ENCODE measurements at places on chromosomes 11 and 22.

- DNase-seq = no peak
Measured at GRCh38 chr11:113952070-113952469, 22.8 kb upstream of the HTR3A start.

DNA sequence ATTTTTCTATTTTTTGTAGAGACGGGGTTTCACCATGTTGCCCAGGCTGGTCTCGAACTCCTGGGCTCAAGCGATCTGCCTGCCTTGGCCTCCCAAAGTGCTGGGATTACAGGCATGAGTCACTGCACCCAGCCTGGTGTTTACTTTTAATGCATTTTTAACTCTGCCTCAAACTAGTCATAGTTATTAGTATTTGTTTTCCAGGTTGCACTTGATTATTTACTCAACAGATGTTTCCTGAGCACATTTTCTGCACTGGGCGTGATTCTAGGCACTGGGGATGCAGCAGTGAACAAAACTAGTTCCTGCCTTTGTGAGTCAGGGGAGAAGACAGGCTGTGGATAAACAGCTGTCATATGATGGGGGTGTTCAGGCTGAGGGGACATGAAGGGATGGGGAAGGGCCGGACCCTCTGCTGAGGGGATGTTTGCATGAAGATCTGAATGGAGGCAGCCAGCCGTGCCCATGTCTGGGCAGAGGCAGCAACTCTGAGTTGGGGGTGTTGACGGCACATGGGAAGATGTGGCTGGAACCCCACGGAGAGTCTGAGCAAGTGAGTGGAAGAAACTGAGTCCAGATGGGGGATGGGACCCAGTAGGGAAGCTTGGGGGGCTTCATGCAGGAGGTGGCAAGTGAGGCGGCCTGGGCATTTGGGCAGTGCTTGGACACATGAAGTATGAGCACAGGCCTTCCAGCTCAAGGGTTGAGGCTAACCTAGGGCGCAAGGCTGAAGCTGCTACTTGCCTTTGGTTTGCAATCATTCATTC lies 34.4 kb downstream of the MPPED1 start:
- no peak for DNase-seq

DNA sequence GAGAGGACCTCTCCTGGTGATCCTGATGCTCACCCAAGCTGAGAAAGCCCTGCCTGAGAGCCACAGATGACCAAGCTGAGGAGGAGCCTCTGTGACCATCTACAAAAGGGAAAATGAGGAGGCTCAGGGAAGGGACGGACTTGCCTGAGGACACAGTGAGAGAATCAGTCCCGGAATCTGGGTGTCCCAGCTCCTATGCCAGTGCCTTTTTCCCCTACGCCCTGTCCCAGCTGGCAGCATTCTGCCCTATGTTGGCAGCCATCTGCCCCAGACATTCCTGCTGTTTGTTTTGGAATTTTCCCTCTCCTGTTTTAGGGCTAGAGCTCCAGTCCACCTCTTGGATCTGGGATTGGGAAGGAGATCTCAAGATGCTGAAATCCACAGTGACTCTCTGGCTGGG lies 54.6 kb downstream of the C11orf58 start:
- no peak for DNase-seq

DNA sequence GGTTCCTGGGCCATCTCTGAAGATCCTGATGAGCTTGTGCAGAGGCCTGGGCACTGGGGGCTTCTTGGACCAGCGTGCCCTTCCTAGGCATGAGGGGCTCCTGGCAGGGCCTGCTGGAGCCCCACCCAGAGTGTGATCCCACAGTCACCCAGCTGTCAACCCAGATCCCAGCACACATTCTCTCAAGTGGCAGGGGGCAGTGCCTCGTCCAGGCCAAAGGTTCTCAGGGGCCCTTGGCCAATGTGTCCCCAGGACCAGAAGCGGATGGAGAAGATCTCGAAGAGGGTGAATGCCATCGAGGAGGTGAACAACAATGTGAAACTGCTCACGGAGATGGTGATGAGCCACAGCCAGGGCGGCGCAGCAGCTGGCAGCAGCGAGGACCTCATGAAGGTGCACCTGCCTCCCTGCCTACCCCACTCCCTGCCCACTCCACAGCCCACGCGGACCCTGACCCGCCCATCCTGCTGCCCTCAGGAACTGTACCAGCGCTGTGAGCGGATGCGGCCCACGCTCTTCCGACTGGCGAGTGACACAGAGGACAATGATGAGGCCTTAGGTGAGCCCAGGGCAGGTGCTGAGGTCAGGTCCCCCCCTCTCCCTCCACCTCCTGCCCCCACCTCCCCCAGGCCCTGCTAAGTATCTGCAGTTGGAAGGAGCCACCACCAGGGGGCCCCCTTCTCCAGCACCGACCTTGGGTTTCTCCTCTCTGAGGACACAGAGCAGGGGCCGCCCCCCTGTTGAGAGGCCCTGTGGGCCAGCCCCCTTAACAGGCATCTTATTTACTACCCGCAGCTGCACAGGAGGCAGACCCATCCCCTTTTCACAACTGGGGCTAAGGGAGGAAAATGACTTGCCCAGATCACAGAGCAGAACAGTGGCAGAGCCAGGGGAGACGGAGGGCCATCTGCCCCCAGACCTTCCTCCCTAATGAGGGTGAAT lies 14.7 kb downstream of the GGA1 start:
- DNase-seq = peak; percentile 76

GRCh38 chr11:114316980-114317786 lies 21.0 kb downstream of the NNMT start:
- no peak for DNase-seq

GRCh38 chr11:34029176-34029575 lies 22.4 kb upstream of the CAPRIN1 start:
- DNase-seq = no peak

GRCh38 chr22:32341122-32341740 lies 16.4 kb upstream of the RFPL3 start:
- DNase-seq = no peak

DNA sequence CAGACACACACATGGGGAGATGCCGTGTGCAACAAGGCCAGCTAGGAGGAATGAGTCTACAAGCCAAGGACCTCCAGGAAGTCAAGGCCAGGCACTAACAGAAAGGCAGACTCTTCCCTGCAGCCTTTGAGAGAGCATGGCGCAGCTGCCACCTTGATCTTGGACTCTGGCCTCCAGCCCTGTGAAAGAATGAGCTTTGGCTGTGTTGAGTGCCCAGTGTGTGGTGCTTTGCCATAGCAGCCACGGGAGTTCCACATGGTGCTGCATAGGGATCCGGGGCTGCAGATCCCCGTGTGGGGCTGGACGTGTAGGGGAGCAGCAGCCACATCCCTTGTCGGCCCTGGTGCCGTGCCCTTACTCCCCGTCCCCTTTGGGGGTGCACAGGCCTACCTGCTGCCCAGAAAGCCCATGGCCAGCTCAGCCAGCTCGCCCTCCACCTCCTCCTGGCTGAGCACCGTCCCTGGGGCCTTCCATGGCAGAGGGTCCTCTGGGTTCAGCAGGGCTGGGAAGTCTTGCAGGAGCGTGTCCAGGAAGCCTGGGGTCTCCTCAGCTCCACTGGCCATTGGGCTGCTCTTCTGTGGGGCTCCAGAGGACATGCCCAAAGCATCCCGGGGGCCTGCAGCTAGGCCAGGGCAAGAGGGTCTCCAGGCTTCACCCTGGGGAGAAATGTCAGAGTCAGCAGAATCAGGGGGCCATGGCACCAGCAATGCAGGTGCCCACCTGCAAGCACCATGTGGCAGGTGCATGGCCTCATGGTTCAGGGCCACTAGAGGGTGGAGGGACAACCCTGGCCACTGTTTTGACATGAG lies 7.0 kb downstream of the PPM1F start:
- DNase-seq = no peak

DNA sequence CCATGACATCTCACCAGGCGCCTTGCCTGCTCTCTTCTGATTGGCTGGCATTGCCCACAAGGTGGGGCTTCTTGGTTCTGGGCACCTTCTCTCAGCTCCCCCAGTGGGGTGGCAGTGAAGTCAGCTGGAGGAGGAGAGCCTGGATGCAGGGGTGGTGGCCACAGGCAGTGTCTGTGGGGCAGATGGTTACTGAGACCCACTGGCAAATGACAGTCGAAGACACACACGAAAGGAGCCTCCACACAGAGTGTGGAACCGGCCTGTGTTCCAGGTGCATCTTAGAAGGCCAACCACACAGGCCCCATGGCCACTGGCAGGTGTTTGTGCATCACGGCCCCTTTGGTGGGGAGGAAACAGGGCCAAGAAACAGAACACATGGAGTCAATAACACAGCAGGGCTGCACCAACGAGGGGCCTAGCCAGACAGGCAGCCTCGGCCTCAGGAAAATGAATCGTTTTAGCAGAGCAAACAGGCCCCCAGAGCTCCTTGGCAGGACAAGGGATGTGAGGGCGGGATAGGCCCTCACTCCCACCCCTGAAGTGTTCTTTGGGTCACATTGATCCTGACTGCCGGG lies 683.4 kb downstream of the TBC1D22A start:
- DNase-seq = no peak

GRCh38 chr11:118915941-118916841 lies 9.5 kb downstream of the BCL9L start:
- DNase-seq = no peak

DNA sequence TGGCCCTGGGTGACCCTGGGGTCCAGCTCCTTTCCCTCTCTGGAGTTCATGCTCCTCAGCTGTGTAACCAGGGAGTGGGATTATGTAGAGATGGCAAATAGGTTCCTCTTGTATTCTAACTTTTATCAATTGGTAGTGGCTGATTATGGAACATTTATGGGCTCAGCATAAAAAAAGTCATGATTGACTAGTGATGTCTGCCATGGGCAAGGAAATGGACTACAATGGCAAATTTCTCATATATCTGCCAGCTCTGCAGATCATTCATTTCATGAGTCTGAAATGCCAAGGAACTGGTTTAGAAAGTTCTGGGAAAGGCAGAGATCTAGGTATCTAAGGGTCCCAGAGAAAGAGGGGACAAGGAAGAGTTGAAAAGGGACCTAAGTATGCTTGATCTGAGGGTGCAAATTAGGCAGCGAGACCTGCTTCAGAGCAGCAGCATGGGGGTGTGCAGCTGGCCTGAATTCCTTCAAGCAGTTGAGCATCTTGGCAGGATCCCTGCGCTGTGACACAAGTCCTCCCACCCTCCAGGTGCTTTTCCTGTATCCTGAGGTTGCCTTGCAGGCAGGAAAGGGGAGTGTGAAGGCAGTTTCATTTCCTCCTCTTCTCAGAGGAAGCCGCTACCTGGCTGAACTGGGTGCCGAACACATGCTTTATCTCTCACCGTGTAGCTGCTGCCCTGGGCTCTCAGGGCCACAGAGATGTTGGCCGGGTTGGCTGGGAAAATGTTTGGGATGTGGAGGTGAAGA lies 10.4 kb downstream of the SLC15A3 start:
- no peak for DNase-seq

DNA sequence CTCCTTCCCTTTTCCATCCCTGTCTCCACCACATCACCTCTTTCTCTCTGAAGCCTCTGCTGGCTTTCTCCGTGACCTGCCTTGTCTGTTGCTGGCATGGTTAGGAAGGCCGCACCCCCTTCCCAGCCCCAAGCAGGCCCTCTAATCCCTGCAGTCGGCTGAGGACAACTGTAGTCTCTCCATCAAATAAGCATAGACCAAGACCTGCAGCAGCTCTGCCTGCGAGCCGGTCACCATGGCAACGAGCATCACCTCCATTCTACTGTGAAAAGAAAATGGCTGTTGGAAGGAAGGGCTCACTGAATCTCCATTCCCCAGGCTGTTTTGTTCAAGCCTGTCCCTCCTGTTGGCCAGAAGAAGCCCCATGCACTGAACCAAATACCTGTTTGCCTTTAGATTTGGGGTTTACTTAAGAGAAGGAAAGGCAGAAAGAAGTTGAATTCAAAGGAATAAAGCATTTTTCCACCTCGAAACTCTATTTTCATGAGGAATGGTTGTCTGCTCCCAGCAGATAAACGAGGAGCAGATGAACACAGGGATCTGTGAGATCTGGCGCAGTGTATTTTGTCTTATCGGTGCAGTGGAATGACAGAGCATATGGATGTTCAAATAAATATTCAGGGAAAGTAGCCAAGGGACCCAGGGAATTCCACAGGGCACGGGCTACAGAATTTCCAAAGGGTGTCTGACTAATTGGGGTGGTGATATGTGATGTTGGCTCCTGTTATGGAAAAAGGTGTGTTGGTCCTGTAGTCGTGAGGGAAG lies 113.1 kb upstream of the TTC12 start:
- no peak for DNase-seq

GRCh38 chr22:46688949-46689348 lies 49.1 kb downstream of the CERK start:
- DNase-seq = no peak
